Vagina (tissue), 2 donors: ENCODE measurements at places on chromosomes 3 and 15. TPM values are rescaled to one million over a fixed set of nuclear protein-coding genes. Genes with fewer than 3 reads are reported as not detected.

The EPHA3 gene
- total RNA-seq: 24.1 TPM

The RTP4 gene
- 0.98 TPM for total RNA-seq

- DNase-seq: no peak
These were observed 52.6 kb downstream of the MTHFS start for GRCh38 chr15:79844221-79844620.

DNA sequence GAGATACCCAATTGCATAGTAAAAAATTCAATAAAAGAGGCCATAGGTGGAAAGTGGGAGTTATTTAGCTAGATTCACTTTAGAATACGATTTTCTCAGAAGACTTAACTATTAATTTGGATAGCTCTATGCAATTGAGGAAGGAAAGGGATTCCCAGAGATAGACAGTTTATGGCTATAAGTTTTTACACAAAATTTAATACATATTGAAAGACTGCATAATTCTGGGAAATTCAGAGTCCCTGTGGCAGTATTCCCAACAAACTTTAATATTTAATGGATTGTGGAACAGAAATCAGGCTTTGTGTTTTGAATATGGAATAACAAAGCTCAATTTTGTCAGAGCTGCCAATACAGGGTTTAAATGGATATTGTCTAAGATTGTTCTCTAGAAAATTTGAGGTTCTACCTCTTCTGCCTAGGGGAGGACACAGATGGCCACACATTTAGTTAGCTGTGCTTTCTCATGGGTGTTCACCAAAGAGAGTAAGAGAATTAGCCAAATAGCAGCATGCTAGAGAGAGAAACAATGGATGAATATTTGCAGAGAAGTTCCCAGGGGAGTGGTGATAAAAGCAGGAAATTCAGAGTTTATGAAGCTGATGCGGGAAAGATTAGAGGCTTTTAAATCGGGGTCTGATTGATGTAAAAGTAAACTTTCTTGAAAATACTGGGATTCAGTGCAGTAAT lies 8.5 kb downstream of the ISL2 start:
- DNase-seq: no peak

The GLDN gene
- total RNA-seq: 5.9 TPM

- DNase-seq: no peak
These were observed 161.8 kb upstream of the CBLB start for GRCh38 chr3:106030627-106030963.

DNA sequence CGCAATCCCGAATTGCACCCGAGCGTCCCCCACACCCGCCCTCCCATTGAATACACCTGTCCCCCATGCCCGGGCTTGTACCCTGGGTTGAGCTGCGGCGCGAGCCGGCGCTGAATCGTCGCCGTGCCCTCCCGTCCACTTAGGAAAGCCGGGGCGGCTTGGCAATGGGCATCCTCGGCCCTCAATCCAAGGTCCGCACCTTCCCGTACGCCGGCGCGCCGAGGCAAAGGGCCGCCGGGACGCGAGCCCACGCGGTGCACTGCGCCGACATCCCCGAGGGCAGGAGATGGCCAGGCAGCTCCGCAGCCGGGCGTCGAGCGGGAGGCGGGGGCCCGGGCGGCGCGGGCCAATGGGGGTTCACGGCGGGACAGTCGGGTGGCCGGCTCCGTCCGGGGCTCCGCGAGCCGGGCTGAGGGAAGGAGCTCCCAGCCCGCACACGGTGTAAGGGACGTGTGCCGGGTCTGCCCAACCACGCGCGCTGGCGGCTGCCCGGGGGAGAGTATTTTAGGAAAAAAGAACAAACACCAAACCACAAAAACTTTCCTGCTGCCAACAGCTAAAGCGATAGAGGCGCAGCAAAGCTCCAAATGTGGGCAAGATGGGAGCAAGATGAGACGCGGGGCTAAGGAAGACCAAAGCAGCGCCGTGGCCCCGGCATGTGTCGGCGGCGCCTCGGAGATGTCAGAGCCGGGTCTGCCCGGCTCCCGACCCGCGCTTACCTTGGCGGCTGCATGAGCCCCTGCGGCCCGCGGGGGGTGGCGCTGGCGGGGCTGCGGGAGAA lies 621 bp downstream of the RGMA start:
- no peak for DNase-seq

The GPR87 gene
- total RNA-seq: 12.3 TPM

DNA sequence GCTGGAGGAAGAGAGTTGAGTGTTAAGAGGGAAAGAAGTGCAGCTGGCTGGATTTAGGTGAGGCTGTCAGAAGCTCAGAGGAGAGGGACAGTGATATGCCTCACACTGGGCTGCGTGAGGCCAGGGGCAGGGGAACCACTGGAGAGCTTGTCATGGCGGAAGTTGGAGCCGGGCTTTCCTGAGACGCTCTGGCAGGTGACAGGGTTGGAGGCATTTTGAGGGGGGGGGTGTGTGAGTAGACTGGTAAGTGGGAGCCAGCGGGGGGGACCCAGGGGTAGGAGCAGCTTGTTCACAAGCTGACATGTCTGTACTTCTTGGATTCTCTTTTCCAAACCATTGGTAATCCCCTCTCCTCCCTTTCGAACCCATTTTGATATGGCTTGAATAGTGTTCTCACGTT lies 331.5 kb upstream of the RGMA start:
- DNase-seq: no peak

DNA sequence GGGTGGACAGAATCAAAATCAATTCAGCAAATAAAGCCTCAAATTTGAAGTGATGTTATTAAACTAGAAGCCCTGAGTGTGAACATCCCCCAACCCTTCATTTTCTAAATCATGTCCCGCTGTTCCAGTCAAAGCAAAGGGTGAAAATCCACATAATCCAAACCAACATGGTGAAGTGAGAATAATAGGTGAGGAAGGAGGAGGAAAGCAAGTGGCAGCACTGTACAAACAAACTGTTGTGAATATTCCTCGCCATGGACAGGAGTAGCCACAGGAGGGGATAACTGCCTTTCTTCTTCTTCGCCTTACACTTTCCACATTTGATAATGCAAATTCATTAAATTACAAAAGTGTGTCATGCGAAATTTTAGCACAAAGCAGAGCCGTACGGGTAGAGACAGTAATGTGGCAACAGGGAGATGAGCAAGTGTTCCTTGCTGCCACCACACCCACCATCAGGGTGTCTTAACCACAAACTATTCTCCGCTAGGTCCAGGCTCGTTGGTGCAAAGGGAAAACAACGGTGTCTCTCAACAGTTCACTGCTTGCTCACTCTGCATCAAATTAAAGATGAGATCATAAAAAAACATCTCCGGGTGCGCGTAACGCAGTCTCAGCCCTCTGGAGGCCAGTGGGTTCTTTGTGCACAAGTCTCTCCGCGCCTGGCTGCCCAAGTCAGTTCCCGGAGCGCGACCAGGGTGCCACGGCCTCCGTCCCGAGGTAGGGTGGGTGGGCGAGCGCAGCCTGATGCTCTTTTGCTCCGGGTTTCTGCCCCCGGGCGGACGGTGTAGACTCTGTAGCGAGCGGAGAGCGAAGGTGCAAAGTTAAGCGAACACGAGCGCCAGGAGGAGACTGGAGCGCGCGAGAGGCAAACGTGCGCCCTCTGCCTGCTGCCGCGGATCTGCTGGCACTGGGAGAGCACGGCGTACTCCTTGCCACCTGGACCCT lies 6.7 kb downstream of the EPHA3 start:
- no peak for DNase-seq

DNA sequence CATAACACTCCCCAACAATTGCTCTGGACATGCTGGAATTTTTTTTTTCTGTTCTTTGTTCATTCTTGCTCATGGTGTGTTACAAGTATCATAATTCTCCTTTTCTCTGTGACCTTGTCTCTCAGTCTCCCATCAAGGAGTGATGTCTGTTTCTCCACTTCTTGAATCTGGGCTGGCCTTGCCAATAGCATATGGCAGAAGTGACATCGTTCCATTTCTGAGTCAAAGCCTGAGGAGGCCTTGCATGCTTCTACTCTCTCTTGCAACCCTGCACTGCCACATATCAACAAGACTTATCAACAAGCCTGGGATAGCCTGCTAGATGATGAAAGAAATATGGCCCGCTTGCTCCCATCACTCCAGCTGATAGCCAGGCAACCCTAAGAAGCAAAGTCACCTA lies 8.9 kb upstream of the ADPGK start:
- no peak for DNase-seq

The ACOX2 gene
- 24.8 TPM for total RNA-seq

DNA sequence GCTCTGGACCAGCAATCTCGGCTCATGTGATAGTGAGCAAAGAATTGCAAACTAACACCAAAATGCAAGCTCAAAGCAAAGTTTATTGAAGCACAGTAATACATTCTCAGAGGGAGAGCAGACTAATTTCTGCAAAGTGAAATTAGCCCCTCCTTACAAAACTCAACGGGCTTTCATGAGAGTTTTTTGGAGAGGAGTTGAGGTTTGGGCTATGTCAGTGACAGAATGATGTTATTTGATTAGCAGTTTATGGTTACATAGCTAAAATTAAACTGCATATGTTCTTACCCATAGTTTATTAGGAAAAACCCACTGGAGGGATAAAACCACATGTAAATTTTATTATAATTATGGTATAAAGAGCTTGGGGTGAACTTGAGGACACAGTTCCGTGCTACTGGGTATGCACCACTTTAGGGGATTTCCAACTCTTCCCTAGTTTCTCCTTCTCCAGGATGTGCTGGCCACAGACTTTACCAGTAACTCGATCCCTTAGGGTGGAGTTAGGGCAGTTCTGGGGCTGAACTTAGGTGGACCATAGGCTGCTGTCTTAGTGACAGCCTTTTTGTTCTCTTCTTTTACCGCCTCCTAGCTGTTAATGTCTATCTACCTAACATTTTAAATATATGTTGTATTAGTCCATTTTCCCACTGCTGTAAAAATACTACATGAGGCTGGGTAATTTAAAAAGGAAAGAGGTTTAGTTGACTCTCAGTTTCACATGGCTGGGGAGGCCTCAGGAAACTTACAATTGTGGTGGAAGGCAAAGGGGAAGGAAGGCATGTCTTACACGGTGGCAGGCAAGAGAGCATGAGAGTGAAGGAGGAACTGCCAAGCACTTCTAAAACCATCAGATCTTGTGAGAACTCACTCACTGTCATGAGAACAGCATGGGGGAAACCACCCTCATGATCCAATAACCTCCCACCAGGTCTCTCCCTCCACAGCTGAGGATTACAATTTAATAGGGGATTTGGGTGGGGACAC lies 8.9 kb upstream of the AADACL2 start:
- DNase-seq: no peak

DNA sequence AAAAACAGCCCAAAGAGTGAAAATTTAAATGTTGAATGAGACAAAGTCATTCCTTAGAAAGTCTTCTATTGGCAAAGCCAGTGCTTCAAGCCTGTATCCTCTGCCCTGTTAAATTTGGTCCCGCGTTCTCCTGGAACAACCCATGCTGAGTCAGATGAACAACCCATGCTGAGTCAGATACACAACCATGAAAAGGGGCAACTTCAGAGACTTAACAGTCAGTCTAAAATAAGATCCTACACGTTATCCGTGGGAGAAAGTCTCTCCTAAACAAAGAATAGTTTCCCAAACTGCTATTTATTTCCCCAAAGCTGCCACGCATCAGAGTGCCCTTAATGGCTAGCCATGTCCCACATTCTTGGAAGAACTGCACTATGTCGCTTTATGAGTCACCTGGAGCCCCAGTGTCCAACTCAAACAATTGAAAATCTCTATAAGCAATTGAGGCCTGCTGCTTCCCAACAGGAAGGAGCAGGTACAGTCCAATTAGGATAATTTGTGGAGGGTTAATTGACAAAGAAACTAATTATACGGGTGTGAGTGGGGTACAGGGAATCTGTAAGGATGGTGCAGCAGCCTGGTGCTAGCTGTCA lies 66.1 kb downstream of the WHAMM start:
- DNase-seq: no peak

- no peak for DNase-seq
These were observed 330.7 kb upstream of the TPM1 start for GRCh38 chr15:62711691-62712454.

DNA sequence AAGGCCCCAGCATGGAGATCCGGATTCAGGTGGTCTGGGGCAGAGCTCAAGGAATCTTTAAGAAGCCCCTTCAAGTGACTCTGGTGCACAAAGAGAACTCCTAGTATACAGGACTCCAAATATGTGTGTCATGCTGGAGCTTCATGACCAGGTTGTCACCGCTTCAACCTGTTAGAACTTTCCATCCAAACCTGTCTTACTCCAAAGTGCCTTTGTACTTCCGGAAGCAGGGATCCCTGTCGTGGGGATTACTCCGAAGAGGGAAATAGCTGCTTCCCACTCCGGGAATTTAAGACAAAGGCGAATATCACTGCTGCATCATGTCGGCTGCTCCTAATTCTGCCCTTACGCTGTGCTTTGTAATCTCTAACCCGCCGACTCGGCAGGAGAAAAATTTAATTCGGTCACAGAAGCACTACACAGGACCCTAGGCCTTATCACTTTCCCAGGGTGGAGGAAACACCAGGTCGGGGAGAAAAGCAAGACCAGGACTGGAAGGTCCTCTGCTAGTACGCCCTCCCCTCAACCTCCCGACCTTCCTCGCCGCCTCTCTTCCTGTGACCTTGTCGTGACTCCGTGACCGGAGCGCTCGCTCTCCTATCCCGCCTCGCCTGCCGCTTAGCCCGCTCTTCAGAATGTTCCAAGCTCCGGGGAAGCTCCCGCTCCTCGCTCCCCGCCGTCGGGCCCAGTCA lies 730 bp downstream of the HIGD1A start:
- DNase-seq: no peak

The GPR27 gene
- 1.2 TPM for total RNA-seq

- DNase-seq: no peak
These were observed 128.4 kb upstream of the LPP start for GRCh38 chr3:188025555-188025954.

- DNase-seq: no peak
These were observed 133.6 kb downstream of the TIGIT start for GRCh38 chr3:114427285-114428043.

The CCR3 gene
- not detected for total RNA-seq

The KLHL40 gene
- total RNA-seq: not detected

The RTP1 gene
- total RNA-seq: not detected

DNA sequence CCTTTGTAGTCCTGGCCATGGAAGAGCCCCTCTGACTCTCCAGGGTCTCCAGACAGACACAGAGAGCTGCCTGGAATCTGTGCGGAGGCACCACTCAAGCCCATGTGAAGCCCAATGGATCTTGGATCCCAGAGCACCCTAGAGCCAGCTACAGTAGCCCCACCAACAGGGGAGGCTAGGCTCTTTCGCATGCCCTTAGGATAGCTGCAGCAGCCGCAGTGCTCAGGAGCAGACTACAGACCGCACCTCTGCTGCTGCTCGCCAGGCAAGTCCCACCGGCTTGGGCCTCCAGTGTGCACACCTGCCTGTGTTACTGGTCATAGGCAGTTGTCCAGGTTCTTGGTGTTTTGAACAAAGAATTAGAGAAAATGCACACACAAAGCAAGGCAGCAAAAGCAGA lies 131.6 kb downstream of the SPATA16 start:
- DNase-seq: no peak

GRCh38 chr15:77546050-77546501 lies 86.6 kb downstream of the LINGO1 start:
- DNase-seq: no peak

GRCh38 chr3:196003611-196004010 lies 78.3 kb downstream of the TFRC start:
- DNase-seq: no peak

DNA sequence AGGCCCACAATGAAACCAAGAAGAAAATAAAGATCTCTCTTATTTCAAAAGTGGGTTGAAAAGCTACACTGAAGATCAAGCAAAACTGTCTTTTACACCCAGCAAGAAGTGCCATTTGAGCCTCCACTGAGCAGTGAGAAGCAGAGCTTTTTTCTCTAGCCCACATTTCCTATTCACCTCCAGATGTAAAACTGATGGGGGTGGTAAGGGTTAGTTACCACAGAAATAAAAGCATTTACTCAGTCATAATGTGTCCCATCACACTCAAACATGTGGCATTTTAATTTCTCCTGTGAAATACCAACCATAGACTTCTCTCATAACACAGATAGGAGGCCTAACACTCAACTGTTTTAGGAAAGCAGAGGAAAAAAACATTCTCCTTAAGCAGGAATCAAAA lies 21.0 kb downstream of the IFT57 start:
- no peak for DNase-seq

The PLD1 gene
- total RNA-seq: 35.6 TPM
